Effector CD4-positive, alpha-beta T cell (primary cell): ENCODE measurements at places on chromosomes 2 and 18.

GRCh38 chr2:179800776-179801175, 60.6 kb downstream of the ZNF385B start:
- no peak for DNase-seq

DNA sequence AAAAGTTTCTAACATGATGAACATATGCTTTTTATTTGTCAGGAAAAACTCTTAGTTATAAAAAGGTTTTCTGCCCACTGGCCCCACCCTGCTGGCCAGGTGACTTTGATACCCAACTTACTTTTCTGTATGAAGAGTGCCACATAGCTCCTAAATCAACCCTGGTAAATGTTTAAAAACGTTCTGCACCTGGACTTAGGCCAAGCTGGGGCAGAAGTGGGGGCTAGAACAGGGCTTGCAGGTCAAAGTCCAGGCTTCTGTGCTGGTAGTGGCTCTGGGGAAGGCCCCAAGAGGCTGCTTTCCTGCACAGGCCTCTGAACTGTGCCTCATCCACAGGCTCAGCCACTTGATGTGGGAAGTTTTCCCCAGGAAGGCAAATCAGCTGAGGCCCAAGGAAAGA, 171.7 kb downstream of the ANKRD30B start:
- no peak for DNase-seq

DNA sequence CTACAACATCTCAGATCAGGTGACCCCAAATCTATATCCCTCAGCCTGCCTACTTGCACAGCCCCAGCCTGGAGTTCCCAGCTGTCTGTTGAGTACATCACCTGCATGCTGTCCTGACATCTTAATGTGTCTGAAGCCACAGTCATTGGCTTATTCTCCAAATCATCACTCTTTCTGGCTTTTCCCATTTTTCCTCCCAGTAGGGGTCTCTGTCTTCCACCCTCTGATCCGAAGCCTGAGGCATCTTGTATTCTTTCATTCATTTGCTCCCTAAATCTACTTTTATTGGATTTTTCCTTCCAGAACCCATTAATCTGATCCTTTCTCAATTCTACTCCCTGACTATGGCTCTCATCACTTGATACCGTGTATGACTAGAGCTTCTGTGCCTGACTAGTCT, 332.9 kb upstream of the DCC start:
- no peak for DNase-seq

- DNase-seq = no peak
Observed at GRCh38 chr2:63654959-63655358, 66.2 kb downstream of the MDH1 start.

DNA sequence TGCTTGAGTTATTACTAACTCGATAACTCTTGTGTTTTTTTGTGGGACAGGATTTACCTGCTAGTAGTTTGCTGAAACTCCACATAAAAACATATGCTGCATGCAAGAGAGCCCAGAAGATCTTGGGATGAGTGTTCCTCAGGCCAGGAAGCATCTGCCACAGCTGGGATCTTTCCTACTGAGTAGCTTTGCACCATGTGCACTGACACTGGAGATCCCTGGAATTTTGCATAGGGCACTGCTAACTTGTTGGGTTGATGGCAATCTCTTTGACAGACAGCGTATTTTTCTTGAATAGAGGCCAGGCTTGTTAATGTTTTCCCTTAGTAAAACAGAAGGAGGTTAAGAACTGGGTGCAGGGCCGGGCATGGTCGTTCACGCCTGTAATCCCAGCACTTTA, 808 bp upstream of the SERPINB11 start:
- no peak for DNase-seq

DNA sequence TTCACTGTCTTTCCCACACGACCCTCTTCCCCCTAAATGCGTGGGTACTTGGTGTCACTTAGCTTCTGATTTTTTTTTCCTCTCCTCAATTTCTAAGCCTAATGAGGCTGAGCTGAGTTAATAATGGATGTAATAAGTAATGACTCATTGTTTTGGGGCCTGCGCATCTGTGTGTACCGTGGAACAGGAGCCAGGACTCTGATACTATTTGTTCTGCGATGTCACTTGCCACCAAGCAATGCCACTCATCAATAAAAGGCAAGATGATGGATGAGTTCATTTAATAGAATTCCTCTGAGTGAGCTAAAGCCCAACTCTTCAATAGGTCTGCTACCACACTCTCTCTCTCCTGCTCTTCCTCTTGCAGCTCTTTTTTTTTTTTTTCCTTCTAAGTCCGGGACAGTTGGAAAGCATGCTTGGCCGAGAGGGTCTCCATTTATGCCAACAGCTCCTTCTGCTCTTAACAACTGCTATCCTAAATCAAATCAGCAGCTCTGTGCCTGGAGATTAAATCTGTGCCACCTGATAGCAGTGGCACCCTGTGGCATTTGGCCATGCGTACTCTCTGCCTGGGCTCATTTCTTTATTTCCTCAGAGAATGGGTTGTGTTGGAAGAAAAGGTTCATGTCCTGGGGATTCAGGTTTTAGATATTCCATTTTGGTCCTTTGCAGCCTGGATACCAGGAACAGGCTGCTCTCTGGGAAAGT, 1284.2 kb upstream of the PIK3C3 start:
- DNase-seq = no peak

- DNase-seq = no peak
Observed at GRCh38 chr18:8088626-8089025, 520.6 kb upstream of the RAB12 start.

DNA sequence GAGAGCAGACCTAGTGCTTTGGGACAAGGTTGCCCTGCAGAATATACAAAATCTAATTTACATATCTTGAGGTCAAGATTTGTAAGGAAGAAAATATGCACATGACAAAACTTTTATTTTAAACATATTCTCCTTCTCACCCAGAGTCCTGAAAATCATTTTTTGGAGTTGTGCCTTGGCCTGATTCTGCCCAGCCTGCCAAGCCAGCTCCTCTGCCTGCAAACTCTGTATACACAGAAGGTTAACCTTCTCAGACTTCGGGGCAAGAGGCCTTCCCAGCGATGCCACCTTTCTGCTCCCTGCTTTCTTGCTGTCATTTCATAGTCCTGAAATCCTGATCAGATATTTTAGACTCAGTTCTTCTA, 95.8 kb upstream of the CAVIN2 start:
- no peak for DNase-seq

- no peak for DNase-seq
Observed at GRCh38 chr2:231715988-231716616, 7.8 kb downstream of the PTMA start.

DNA sequence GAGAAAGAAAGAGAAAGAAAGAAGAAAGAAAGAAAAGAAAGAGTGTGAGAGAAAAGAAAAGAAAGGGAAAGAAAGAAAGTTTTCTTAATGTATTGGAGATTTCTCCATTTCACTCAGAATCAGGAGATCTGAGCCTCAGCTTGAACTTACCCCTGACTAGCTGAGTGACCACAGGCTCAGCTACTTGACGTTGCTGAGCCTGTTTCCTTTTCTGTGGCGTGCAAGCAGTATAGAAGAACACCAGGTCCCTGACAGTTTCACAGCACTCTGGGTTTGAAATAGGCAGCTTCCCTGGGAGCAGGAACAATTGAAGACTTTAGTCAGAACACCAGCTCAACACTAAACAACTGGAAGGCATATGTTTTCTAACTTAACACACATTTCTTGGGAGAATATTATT, 44.7 kb downstream of the MARCO start:
- no peak for DNase-seq

DNA sequence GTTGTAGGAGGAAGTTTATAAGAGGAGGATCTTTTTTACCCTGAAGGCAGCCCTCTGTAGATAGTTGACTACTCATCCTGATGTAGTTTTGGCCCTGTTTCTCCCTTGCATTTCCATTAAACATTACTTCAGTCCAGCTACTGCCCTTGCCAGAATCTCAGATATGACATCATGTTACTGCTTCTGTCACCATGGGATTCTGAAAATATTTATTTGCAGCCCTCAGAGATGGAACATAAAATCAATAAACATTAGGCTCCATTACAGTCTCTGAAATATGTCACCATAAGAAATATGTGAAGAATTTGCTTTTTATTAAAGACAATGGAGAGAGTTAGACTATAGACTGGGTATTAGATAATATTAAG, 68.7 kb upstream of the STK39 start:
- no peak for DNase-seq

GRCh38 chr2:171406044-171406443, 27.7 kb downstream of the METTL8 start:
- DNase-seq = no peak

DNA sequence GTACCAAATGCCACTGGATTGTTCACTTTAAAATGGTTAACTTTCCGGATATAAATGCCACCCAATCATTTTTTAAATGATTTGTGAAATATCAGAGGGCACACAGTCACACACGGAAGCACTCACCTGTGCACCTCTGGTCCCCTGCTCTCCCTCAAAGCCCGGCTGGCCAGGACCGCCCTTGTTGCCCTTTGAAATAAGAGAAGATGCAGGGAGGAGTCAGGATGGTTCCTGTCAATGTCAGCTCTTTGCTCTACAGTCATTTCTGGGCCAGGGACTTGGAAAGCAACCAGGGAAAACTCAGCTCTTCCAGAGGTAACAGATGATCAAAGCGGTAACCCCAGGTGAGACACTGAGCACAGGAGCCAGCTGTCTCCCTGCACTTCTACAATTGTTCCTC, 60.7 kb downstream of the COL6A3 start:
- DNase-seq = no peak

- no peak for DNase-seq
Observed at GRCh38 chr2:7976206-7976605, 705.6 kb upstream of the ID2 start.
